ENCODE measurements at places on chromosomes 5 and 9.

DNA sequence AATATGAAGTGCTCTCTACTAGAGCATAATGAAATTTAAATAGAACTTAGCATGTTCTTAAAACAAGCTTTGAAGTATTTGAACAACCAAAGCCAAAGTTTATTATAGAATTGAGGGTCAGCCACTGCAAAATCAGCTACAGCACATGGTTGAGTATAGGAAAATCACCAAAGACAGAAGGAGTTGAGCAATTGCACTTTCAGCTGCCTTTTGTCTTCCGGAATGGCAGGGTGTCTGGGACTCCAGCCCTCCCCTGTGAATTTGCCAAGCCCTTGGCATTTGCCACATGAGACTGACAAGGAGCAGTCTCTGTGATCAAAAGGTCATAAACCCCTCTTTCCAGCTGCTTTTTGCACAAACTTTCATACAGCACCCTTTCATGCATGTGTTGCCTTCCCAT, 8.5 kb upstream of the LURAP1L start:
- no peak for DNase-seq

GRCh38 chr5:5480481-5481111, 58.1 kb downstream of the ICE1 start:
- DNase-seq = no peak

GRCh38 chr5:95611396-95611795, 8.5 kb upstream of the GPR150 start:
- no peak for DNase-seq

- peak; percentile 42 for DNase-seq
Observed at GRCh38 chr5:33282696-33283095, 158.1 kb upstream of the TARS1 start.

- no peak for DNase-seq
Observed at GRCh38 chr5:82154776-82155175, 123.4 kb downstream of the RPS23 start.

DNA sequence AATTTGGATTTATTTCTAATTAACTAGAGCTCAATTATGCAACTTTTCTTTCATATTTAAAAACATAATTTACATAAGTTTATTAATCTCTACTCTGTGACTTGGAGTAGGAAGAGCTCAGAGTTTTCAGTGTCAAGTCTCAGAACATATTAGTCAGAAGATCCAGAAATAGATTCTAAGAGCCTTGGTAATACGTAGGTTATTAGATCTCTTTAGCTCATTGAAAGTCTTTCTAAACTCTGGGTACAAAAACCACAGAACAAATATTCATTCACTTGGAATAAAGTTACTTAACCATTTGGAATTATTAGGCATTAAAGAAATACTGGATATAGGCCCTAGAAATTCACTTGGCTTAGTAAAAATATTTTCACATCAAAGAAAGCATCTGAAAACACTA, 26.3 kb upstream of the ISCA1 start:
- no peak for DNase-seq

DNA sequence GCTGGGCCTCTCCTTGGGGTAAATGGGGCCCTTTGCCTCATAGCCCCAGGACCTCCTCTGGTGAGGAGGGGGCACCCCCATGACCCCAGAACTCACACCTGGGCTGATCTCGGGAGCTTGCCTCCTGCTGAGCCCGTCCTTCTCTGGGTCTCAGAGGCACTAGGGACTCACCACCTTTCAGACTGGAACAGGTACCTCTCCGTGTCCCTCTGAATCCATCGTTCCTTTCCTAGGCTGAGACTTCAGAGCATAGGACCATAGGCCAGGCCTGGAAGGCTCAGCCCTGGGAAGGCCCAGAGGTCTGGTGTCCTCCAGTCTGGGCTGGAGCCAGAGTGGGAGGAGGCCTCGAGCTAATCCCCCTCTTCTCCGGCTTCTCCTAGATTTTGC, 97.9 kb downstream of the CACNA1B start:
- no peak for DNase-seq

DNA sequence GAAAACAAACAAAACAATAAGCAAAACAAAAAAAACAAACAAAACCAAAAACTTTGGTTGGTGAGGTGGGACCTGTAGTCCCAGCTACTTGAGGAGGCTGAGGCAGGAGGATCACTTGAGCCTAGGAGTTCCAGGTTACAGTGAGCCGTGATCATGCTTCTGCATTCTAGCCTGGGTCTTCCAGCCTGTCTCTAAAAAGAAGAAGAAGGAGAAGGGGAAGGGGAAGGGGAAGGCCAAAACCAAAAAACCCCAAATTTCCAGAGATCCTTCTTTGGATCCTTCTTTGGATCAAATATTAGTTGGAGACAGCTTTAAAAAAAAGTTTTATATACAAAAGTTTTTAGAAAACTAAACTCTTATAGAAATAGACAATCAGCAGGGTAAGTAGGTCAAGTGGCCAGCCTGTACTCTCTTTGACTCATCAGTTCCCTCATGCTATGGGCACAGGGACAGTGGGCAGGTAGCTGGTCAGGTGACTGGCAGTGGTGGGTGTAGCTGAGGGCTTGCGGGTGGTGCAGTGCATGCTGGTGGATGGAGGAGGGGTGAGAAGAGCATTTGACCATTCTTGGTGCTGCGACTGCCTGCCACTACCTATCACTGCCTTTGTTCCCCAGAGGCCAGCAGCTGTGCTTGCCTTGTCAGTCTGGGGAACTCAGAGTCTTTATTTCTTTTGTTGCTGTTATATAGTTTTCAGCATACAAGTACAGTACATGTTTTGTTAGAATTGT, 12.6 kb downstream of the RCL1 start:
- DNase-seq = no peak

GRCh38 chr9:16459421-16460148, 410.9 kb downstream of the BNC2 start:
- DNase-seq = no peak
